GM03348 (cell line): ENCODE measurements at places on chromosomes 2 and 18.

DNA sequence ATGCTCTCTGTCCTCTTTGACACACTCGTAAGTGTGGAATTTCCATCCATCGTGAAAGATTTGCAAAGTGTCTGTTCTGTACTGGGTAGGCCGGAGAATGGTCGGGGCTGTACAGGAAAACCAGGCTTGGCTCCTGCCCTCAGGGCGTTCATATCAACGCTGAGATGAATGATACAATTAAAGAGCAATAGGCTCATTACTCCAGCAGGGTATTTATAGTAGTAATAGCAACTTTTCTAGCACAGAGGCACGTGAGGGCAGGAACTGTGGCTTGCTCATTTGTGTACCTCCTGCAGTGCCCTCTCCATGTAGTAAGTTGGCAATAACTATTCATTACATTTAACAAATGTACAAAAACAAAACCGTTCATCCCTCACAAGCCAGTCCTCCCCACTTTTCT is 5.3 kb upstream of the NCK2 start:
- DNase-seq = no peak

DNA sequence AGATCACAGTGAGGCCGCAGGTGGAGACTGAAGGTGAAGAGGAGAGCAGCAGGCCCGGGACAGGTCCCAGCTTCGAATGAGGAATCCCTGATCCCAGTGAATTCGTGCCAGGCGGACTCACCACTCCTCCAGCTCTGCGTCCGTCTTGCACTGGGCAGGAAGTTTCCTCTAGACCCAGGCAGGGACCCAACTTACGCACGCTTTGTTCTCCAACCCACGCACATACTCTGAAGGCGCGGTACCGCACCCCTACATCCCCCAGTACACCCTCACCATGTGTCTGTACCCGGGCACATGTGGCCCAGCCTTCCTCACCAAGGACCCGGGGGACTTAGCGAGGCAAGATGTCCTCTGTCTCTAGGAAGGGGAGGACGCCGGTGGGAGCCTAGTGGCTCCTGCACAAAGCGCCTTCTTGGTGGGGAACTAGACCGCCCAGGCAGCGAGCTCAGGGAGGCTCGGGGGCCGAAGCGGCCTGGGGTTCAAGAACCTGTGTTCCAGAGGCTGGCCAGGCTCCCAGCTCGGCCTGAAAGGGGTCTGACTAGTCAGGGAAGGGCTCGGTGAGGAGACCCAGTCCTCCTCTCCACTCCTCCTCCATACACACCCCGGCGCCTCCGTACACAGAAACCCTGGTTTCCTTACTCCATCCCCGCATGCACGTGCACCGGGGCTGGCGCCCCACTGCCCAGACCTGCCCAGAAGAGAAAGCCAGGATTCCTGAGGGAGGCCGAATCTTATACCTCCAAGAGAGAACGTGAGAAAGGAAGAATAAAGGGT is 38.3 kb upstream of the ATP6V1B1 start:
- DNase-seq = no peak

DNA sequence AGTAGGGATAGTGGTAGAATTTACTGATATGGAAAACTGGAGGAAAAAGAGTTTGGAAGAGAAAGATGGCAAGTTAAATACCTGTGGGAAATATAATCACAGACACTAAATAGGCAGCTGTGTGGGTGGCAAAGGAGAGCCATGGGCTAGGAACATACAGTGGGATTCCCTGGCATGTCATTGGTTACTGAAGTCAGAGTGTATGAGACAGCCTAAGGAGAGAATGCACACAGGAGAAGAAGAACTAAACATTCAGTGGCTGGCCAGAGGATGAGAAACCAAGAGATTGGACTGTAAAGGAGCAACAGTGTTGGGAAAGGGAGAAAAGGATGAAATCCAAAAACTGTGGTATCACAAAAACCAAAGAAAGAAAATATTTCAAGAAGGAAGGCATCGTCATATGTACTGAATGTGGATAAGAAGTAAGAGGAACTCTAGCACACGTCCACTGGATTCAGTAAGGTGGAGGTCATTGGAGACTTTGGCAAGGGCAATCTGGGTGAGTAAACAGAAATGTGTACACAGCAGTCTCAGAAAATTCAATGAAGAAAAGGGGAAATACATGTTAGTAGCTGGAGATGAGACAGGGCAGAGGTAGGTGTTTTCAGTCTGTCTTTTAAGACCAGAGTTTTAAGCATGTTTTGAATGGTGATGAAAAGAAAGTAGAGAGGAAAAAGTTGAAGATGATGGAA is 83.3 kb downstream of the SPIRE1 start:
- no peak for DNase-seq

- no peak for DNase-seq
These were observed 36.2 kb downstream of the THADA start for GRCh38 chr2:43559391-43560230.

DNA sequence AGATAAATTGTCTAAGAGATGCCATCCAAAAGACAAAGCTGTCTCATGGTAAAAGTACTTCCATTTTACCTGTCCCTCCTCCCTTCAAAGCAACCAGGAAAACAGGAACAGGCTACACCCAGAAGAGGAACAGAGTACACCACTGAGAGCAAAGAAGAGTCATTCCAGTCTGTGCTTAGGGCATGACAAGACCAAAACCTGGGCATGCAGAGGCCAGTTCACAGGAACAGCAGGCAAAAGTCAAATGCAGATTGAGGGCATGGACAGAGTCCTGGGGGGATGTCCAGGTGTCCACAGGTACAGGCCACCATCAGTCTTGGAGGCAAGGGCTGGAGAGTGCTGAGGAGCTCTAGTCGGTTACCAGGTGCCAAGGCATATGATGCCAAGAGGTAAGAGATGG is 23.7 kb downstream of the PLEK start:
- DNase-seq = no peak

- no peak for DNase-seq
These were observed 31.8 kb downstream of the SP100 start for GRCh38 chr2:230447455-230448451.

GRCh38 chr2:32594573-32594972 is 33.3 kb upstream of the TTC27 start:
- no peak for DNase-seq

- DNase-seq = peak; percentile 51
These were observed 861 bp downstream of the SLC39A10 start for GRCh38 chr2:195657634-195658540.

GRCh38 chr2:196249860-196250259 is 78.5 kb upstream of the STK17B start:
- DNase-seq = peak; percentile 25

DNA sequence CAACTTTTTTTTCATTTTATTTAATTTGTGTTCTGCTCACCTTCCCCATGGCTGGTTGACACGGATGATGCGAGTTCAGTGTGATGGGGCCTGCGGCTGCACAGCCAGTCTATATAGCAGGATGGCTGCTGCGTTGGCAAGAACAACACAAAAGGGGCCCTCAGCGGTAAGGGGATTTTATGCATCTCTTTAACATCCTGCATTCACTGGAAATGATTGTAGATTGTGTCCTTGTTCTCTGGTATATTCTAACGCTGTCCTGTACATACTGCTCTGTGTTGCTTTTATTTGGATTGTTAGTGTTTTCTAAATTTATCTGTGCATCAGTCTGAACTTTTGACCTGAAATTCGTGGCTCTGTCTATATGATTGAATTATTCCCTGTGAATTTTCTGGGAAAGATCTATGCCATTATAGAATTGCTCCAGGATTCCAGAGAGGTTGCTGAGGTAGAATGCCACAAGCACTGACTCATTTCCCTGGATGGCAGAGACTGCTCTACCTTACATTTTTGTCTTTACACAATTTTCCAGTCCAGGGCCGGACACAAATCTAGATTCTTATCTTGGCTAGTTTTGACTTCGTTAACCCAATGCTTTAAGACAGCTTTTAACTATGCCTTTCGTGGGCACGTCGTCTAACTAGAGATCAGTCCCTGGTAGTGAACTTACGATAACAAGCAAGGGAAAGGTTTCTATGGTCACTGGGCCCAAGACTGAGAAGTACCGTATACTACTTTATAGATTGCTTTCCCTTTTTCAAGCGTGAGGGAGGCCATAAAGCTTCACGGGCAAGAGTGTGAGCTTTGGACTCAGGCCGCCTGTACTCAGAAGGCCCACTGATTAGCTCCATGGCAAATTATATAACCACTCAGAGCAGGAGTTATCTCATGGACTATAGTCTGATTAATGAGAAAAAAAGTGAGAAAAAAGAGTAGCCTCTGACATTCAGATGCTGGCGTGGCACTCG is at the start of gene CRYGC:
Gene CRYGC, minus strand, starts transcription at position 85 of the 968 bp plus-strand sequence. Its CDS starts 36 bp downstream, at position 49.
- DNase-seq = no peak

DNA sequence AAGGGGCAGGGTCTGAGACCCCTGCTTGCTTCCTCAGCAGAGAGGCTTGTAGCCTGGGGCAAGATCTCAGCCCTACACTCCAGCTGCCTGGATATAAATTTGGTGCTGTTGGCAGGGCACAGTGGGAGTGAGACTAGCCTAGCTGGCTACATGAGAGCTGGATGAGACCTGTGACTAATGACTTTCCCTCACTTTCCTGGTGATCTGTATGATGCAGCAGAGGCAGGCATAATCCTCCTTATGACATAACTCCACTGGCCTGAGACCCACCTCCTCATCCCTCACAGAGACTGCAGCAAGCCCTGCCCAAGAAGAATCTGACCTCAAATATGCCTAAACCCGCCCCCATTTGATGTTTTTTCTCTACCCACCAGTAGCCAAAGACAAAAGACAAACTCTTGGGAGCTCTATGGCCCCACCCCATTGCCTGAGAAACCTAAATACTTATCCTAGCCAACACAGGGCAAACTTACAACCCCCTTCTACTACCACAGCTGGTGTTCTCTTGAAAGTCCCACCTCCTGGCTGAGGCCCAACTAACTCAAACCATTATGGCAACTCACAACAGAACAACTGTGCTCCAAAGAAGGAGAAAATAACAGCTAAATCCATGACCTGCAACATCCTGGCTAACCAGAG is 102.7 kb downstream of the NR4A2 start:
- DNase-seq = no peak

GRCh38 chr2:33015421-33016142 is 68.8 kb downstream of the LTBP1 start:
- DNase-seq = peak; percentile 26

DNA sequence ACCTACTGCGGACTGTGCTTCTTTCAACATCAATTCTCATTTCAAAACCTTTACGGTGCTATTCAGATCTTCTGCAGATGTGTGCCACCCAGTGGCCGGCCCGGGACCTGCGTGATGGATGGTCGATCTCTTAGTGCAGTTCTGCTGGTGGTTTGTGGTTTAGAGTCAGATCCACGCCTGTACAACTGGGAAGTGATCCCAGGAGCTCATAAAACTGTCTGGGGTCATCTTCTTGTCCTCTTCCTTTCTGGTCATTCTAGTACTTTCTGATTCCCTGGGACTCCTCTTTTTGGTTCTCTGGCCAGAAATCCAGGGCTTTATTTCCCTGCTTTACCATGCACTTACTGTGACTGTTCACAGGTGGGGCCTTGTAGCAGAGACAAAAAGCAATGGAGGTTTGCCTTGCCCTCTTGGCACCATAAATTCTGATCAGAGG is 15.8 kb upstream of the SELENOI start:
- peak; percentile 92 for DNase-seq

- no peak for DNase-seq
These were observed 101.4 kb downstream of the HDAC4 start for GRCh38 chr2:239299218-239299939.

DNA sequence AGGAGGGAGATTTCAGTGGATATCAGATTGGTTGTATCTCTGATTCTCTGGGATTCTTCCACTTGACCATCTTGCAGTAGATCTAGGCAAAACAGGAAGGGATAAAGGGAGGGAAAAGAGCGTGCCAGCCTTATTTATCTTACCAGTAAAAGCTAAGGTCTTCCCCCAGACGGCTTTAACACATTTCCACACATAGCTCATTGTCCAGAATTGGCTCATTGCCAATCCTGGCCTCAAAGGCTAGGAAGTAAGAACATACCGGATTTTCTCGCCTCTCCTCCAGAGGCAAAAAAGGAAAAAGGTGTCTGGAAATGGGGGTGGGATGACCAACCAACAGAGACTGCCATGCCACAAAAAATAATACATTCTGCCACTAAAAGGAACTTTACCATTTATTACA is 411.6 kb upstream of the NRP2 start:
- DNase-seq = no peak

DNA sequence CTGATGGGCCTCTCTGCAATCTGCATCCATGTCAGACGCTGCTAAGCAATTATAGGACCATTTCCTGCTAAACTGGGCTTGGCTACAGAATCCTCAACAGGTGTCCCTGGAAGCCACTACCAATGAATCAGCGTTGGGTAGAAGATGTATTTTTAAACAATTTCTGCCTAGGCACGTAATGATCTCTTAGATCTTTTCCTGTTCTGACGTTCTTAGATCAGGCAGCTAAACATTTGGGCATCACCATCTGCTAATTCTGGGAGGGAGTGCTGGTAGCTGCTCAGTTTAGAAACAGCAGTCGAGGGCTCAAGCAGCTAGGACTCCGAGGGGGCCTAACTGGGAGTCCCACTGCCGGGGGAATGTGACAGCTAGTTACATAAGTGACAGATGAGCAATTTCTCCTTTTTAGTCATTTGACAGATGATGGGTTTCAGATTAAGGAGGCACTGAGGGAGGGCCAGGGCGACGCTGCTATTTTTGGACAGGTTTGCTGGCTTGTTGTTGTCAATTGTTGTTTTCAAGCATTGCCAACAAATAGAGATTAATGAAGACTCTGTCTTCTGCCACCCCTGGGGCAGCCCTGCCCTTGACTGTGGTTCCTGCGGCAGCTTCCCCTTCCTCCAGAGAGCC is 92.7 kb downstream of the MRO start:
- no peak for DNase-seq

GRCh38 chr18:54805571-54806334 is 22.5 kb upstream of the RAB27B start:
- peak; percentile 33 for DNase-seq

DNA sequence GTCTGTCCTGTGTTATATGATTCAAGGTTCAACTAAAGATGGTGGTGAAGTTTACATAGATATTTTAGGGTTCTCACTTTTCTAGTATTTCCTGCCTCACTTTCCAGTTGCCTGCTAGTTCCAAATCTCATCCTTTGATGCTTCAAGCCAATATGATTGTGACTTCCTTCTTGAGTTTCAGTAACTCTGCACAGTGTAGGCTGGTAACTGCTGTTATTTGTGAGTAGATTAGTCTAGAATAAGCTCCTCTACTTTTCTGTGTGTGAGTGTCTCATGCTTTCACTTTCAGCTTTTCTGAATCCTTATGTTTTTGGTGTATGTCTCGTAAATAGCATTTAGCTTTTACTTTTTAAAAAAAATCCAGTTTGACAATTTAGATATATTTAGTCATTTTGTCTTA is 42.6 kb downstream of the GALNT1 start:
- no peak for DNase-seq

- DNase-seq = no peak
These were observed 2.2 kb downstream of the MYT1L start for GRCh38 chr2:2328848-2329247.
